CD4-positive, alpha-beta T cell treated with Interleukin-15 for 4 hours (primary cell): ENCODE measurements at places on chromosomes 2 and 18.

DNA sequence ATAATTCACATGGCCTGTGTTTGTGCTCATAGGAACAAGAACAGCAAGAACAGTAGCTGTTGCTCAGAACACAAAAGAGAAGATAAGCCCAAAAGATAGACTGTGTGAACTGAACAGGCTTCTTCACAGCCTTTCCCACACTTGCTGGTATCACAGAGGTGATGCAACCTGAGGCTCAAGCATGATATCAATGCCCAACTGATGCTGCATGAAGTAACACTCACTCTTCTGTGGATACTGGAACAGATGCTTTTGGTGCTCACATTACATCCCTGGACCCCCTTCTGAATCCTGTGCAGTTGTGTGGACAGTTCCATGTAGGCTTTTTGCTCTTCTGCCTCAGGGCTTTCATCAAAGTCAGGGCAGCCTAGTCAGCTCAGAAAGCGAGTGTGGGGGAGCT is 88.4 kb upstream of the RND3 start:
- DNase-seq: no peak

DNA sequence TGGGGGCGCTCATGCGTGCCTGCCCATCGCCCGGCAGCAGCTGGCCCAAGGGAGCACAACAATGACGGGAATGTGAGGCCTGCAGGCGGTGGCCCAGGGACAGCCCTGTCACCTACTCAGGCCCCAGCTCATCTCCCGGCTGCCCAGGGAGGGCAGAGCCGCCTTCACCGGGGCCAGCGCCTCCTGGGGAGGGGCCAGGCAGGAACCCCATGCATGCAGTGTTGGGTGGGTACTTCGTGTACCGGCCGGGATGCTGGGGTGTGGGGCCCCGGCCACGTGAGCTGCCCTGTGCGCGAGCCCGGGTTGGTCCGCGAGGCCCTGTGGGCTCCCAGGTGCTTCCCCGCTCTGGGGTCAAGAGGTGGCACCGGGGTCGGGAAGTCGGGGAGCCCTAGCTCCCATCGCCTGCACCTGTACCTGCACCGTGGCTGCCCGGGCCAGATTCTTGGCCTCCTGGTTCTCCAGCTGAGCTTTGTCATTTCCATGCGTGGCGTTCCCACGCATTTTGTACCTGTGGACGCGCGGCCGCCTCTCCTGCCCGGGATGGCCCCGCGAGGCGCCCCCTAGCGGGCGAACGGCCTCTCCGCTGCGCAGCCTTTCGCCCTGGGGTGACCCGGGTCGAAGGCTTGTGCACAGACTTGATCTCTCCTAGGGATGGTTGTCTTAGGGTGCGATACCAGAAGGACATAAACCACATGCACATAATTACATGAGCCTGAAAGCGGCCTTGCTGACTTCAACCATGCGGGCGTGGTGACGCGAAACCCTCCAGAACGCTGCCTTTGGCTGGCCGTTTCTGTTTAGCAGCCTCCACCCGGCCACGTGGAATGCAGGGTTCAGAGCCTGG is 950 bp downstream of the KLHL30 start:
- peak; percentile 21 for DNase-seq

DNA sequence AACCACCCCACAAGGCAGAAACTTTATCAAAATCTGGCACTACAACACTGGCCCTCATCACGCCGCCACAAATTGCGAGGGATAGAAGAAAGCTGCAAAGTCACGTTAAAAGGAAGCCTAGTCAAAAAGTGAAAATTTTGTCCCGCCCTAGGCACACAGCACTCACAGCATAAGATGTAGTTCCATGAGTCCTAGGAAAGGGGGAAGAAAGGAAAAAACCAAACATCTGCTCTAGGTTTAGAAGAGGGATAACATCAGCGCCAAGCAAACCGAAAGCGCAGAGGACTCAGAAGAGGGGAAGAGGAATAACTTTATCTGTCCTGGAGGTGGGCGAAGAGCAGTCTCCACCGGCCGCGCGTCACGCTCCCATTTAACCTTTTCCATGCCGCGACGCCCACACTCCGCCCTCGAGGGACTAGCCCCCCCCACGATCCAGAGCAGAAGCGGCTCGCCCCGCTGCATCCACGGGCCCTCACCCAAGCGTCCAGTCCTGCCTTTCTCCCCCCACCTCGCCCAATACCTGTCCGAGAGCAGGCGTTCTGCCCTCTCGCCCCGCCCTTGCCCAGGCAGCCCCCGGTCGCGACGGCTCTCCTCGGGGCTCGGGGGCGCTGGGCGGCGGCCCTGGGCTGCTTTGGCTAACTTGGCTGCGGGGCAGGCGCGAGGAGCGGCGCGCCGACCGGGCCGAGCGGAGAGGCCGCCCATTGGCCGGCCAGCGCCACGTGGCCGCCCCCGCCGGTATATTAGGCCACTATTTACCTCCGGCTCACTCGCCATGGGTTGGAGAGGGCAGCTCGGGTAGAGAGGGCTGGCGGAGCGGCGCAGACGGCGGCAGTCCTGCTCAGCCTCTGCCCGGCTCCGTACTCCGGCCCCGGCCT is at the start of gene HOXD1:
Gene HOXD1 (plus strand): TSS at position 770 of the 875 bp plus-strand sequence. CDS start 134 bp downstream, outside the sequence.
- no peak for DNase-seq

DNA sequence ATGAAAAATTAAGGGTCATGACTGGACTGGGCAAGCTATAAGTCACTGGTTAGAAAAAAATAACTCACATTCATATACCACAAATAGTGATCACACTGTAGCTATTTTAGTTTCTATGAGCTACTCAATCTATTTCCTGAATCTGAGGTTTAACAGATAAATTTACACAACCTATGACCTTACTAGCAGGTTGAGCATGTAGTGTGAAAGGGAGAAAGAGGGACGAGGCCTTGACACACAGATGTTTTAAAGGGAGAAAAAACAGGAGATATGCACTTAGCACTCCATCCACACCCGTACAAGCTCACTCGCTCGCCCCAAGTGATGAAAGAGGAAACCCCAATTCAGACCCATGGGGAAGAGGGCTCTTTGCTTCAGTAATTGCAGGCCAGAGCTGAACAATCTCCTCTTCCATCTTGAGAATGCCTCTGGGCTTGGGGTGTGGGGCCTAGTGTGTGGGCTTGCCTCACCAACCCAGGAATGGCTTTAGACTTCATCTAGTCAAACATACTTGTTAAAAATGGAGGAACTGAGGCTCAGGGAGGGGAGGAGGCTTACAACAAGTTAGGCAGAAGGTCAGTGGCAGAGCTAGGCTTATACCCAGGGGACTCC is 10.7 kb downstream of the CYRIA start:
- DNase-seq: no peak

- no peak for DNase-seq
These were observed 116.3 kb downstream of the DYM start for GRCh38 chr18:49344096-49344495.

- no peak for DNase-seq
These were observed 263.2 kb downstream of the LTBP1 start for GRCh38 chr2:33209976-33210375.

- no peak for DNase-seq
These were observed 189.2 kb downstream of the CD226 start for GRCh38 chr18:69758458-69758857.

DNA sequence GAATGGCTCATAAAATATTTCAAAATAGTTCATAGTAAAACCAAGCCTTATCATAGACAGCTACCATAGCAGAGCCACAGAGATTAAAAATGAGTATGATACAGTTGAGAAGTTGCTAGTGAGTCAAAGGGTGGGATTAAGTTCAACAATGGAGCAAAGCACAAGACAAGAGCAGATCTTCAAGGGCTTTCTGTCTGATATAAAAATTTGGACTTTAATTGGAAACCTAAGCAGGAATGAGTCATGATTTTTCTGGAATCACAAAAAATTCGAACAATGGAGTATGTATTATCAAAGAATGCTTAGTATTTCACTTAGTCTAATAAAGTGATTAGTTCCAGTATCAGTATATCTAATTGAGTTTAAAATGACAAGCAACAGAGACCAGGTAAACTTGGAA is 487.3 kb upstream of the NETO1 start:
- DNase-seq: no peak

- DNase-seq: no peak
These were observed 1.6 kb downstream of the SNED1 start for GRCh38 chr2:240999873-241000541.
